ENCODE measurements at places on chromosomes 4 and X. TPM values are rescaled to one million over a fixed set of nuclear protein-coding genes. Genes with fewer than 3 reads are reported as not detected.

GRCh38 chrX:40262157-40263013 is 164.6 kb upstream of the BCOR start:
- DNase-seq, result peak; percentile 91

The BEND2 gene
- not detected for total RNA-seq

The PCYT1B gene
- total RNA-seq, result 1.1 TPM

- DNase-seq, result no peak
Observed at GRCh38 chr4:148094149-148094548, 348.1 kb downstream of the NR3C2 start.

The ARHGEF38 gene
- not detected for total RNA-seq

The TRPC5OS gene
- total RNA-seq, result not detected

DNA sequence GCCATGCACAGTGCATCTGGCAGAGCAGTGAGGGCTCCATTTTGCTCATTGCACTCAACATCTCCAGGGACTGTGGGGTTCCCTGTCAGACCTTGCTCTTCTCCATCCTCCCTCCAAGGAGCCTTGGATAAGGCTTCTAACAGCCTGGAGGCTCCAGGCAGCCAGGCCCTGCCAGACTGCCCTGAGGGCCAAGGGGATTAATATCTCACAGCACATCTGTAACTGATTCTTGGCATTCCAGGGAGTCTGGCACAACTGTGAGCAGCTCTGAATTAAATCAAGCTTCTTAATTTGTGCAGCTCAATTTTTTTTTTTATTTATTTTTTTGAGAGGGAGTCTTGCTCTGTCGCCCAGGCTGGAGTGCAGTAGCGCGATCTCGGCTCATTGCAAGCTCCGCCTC is 224.5 kb upstream of the PGRMC2 start:
- no peak for DNase-seq

DNA sequence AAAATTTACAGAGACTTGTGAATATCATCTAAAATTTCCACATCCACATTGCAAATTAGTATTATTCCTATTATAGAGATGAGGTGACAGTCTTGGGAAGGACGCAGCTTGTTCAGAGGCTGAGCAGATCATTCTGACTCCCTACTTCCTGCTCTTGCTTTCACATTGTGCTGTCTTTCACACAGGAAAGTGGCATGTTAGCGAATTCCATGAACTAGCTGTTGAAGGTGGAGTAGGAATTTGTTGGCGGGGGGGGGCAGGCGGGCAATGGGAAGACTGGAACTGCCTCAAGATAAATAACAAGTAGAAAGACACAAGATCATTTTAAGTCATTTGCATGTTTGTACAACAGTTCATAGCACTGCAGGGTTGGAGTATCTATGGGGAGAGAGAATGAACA is 2.3 kb downstream of the PF4V1 start:
- DNase-seq, result no peak

DNA sequence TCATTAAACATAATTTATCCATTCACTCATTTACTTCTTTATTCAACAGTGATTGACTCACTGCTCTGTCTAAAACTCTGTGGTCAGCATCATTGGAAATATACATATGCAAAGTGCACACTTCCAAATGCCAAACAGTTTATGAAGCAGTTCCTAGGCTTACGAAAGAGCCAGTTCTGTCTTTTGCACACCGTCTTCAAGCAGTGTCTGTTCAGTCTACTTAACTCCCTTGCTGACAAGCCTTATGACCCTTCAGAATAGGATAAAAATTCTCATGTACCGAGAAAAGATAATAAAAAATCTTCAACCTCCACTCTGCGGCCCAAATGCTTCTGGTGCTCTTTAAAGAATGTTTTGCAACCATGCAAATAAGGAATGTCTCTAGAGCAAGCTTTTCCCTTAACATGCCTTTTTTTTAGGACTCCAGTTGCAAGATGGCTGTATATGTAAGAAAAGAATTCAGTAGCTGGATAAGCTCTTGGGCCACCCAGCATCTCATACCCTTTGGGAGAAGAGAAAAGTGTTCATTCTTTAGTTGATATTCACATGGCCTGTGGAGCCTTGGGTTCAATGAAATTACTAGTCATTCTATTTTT is 1037.0 kb upstream of the SLIT2 start:
- no peak for DNase-seq

- no peak for DNase-seq
Observed at GRCh38 chr4:121662225-121662624, 34.6 kb downstream of the ANXA5 start.

DNA sequence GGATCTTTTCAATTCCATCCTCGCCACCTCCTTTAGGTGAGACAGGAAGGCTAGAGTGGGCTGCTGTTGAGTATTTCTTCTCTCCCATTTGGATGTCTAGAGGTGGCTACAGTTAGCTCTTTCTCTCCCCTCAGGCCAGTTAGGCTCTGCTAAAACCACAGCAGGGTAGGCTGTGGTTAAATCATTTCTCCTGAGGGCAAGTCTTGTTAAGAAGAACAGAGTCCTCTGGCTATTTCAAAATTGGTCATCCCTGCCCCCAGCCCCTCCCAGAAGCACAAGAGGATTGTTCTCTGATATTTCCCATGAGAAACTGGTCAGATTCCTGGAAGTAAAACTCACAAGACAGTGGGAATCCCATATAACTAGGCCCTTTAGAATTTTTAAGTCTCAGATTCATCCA is 1359.5 kb downstream of the TECRL start:
- no peak for DNase-seq

DNA sequence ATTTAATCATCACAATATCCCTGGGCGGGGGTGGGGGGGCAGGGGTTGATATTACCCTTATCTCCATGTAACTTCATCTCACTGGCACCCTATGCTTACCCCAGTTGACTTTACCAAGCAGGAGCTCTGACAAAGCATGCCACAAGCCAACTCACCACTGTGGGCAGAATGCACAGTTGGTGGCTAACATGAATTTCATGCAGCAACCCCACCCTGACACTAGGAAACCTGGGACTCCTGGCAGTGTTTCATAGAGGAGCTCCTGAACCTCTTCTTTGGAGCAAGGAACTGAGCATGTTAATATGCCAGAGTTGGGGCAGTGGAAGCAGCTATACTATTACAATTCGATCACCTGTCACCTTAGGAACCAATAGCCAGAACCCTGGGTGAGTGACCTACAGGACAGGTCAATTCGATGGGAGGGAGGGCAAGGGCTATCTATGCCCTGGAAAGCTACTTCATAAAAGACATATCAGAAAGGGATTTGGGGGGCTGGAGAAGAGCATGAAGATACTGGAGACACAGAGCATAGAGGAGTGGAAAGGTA is 97.2 kb upstream of the ACSL4 start:
- DNase-seq, result no peak

GRCh38 chrX:68732906-68733493 is 85.5 kb downstream of the STARD8 start:
- peak; percentile 91 for DNase-seq

The SPANXC gene
- total RNA-seq, result not detected

DNA sequence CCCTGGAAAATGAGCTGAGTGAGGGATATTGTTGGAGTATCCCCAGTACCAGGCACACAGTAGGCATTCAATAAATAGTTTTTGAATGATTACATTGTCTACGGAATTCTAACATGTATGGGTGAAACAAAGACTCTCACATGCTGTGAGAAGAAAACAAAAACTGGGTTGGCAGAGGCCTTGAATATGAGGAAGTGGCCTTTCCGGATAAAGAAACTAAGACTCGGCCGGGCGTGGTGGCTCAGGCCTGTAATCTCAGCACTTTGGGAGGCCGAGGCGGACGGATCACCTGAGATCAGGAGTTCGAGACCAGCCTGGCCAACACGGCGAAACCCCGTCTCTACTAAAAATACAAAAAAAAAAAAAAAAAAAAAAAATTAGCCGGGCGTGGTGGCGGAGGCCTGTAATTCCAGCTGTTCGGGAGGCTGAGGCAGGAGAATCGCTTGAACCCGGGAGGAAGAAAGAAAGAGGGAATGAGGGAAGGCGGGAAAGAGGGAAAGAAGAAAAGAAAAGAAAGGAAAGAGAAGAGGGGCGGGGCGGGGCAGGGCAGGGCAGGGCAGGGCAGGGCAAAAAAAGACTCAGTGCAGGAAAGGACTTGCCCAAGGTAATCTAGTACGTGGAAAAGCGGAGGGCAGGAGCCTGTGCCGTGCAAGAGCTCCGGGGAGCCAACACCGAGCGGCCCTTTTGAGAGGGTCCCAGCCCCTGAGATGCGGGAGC is 689 bp upstream of the TMA16 start:
- no peak for DNase-seq

DNA sequence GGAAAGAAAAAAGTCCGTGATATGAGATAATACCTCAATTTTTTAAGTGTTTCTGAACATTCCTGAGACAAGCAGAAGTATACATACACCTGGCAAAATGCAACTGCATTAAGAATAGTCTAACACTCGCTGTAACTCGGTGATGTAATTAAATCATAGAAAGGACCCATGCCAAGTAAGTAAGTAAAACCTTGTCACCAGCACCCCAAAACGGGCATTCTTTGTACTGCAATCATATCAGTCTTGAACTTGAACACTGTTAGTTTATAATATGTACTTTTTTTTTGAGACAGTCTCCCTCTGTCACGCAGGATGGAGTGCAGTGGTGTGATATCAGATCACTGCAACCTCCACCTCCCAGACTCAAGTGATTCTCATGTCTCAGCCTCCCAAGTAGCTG is 47.4 kb downstream of the SMIM14 start:
- no peak for DNase-seq

GRCh38 chrX:110531873-110532580 is 173.4 kb downstream of the RTL9 start:
- no peak for DNase-seq

- DNase-seq, result no peak
Observed at GRCh38 chr4:11423465-11423864, 5.2 kb downstream of the HS3ST1 start.

GRCh38 chrX:136376713-136377112 is 76.0 kb downstream of the ADGRG4 start:
- DNase-seq, result no peak

DNA sequence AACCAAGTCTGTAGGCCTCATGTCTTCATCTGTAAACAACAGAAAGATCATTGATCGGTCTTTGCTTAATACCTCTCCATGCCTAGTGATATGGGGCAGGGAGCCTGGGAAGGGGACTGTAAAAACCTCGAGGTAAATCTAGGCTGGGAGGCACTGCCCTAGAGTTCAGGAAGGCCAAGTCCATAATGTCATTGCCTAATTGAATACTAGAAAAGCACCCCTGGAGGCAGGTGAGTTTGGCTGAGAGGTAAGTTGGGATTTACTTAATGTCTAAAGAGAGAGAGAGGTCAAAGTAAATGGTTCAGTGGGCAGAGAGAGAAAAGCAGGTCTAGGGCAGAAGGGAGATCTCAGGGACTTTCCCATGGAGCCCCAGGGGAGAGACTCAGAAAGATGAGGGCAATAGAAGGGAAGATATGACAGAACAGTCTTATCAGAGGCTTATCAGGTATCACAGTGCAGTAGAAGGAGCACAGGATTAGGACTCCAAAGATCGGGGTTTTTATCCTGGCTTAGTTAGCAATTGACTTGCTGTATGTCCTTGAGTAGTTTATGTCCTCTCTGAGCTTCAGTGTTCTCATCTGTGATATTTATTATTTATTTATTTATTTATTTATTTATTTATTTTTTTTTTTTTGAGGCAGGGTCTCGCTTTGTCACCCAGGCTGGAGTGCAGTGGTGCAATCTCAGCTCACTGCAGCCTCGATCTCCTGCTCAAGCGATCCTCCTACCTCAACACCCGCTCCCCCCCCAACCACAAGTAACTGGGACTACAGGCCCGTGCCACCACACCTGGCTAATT is 85.2 kb downstream of the SLC16A2 start:
- no peak for DNase-seq

DNA sequence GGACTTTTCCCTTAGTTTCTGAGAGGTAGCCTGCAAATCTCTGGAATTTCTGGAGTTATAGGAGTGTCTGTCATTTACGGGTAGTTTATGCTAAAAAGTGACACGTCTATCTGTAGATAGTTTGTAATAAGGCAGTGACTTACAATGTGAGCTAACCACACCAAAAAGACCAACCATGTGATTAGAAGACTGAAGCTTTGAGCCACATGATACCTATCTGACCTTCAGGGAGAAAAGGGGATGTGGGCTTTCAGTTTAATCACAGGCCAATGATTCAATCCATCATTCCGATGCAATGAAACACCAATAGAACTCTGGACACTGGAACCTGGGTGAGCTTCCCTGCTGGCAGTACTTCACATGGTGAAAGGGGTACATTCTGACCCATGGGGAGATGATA is 254.6 kb upstream of the GK2 start:
- no peak for DNase-seq

DNA sequence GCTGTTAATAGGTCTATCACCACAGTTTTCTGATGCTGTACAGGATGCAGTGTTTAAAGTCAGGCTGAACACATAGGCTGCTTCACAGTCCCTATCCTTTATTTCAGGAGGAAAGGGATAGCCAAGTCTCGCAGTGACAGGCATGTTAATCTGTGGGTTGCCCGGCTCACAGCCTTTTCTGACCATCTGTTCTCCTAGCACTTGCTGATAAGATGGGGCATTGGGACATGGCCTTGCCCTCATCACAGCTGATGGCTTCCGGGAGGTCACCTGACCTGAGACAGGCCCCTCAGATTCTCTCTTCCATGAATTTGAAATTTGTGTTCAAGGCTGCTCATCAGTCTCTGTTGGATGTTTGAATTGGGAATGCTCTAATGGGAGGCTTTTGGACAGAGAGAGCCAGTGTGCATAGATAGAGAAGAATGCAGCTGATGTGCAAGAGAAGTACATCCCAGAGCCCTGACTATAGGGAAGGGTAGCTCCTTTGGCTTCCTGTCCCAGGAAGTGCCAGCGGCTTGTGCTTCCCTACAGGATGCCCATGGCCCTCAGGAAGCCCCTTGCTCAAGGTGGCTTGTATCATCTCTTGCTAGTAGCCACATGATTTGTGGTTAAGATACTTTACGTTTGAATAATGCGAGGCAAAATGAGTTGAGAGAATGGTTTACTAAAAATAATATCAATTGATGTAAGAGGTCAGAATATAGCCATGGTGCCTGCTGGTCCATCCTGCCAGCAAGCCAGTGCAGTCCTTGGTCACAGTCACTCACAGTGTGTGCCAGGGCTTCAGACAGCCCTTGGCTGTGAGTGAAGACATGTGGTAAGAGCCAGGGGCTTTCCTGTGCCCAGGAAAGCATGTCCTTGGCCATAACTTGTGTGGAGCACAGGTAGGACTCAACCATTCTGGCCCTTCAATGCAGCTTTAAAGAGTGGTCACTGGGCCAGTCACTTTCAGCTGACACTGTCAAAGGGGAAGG is 88.6 kb downstream of the TSPAN7 start:
- no peak for DNase-seq

The TMEM47 gene
- 85.7 TPM for total RNA-seq

DNA sequence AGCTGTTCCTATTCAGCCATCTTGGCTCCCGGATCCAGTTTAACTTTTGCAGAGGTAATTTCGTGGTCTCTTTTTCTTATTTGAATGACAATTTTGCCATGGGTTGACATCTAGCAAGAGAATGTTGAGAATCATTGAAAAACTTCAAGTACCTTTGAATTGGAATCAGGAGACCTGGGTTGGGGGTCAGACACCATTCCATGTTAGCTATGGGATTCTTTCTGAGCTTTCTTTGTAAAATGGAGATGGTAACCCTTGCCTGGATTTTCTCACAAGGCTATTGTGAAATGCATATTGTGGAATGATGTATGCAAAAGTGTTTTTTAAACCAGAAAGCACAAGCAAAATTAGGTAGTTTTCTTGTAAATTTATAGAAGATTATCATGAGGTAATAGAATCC is 79.1 kb upstream of the HAND2 start:
- no peak for DNase-seq
